Endothelial cell (in vitro differentiated cells): ENCODE measurements at places on chromosomes 12 and 14.

- no peak for DNase-seq
These were observed 14.6 kb upstream of the RILPL1 start for GRCh38 chr12:123548107-123548506.

GRCh38 chr14:74190927-74191575 lies 48.2 kb upstream of the VSX2 start:
- DNase-seq = no peak

DNA sequence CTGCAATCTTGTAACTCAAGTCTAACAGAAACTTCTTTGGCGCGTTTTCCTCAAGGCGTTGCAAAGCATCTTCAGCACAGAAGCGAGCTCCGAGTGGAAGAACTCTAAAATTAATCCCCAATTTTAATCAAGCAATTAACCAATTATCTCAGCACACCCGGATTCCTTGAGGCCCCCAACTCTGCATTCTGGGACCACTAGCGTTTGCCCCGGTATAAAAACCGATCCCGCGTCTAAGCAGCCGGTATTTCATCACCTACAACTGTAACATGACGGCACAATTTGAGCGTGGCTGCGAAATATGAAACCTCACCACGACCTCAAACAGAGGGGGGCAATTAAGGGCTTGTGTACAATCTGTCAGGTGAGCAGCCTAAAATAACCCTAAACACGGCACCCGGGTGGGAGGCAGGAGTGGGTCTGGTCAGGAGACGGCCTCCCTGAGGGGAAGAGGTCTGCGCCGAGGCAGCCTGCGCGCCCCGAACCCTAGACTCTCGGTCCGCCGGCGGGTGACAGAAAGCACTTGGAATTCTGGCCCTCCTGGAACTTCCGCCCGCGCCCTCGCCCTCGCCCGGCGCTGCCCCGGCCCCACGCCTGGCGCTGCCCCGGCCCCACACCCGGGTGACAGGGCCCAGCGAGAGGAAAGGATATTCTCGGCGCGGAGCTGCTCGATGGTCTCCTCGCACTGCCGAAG lies 594 bp downstream of the ZCCHC8 start:
- DNase-seq = peak; percentile 63

DNA sequence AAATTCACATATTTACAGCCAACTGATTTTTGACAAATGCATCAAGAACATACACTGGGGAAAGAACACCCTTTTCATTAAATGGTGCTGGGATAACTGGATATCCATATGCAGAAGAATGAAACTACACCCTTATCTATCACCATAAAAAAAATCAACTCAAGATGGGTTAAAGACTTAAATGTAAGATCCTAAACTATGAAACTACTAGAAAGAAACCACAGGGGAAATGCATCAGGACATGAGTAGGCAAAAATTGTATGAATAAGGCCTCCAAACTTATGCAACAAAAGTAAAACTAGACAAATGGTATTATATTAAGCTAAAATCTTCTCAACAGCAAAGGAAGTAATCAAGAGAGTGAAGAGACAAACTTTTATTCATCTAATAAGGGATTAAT lies 242.6 kb downstream of the CPNE8 start:
- no peak for DNase-seq

DNA sequence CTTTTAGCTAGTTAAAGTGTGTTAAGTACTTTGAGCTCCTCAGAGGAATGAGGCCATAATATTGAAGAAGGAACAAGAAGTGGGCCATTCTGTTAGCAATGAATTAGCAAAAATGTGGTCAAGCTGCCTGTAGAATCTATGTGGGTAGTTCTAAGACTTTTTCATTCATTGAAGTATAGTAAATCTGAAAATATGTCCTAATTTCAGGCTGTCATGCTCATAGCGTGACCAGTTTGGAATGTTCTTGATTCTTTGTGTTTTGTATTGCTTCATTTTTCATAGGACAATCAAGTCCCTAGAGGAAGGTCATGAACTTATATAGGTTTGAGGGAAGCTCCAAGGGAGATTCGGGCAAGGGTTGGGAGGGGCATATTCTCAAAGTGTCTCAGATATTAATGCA lies 11.4 kb downstream of the ATP23 start:
- DNase-seq = no peak

DNA sequence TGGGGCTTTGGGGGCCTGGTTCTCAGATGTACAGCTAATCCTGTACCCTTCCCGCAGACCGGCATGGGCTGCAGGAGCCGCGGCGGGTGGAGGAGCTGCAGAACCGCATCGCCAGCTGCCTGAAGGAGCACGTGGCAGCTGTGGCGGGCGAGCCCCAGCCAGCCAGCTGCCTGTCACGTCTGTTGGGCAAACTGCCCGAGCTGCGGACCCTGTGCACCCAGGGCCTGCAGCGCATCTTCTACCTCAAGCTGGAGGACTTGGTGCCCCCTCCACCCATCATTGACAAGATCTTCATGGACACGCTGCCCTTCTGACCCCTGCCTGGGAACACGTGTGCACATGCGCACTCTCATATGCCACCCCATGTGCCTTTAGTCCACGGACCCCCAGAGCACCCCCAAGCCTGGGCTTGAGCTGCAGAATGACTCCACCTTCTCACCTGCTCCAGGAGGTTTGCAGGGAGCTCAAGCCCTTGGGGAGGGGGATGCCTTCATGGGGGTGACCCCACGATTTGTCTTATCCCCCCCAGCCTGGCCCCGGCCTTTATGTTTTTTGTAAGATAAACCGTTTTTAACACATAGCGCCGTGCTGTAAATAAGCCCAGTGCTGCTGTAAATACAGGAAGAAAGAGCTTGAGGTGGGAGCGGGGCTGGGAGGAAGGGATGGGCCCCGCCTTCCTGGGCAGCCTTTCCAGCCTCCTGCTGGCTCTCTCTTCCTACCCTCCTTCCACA lies 7.6 kb downstream of the NR4A1 start:
- no peak for DNase-seq

DNA sequence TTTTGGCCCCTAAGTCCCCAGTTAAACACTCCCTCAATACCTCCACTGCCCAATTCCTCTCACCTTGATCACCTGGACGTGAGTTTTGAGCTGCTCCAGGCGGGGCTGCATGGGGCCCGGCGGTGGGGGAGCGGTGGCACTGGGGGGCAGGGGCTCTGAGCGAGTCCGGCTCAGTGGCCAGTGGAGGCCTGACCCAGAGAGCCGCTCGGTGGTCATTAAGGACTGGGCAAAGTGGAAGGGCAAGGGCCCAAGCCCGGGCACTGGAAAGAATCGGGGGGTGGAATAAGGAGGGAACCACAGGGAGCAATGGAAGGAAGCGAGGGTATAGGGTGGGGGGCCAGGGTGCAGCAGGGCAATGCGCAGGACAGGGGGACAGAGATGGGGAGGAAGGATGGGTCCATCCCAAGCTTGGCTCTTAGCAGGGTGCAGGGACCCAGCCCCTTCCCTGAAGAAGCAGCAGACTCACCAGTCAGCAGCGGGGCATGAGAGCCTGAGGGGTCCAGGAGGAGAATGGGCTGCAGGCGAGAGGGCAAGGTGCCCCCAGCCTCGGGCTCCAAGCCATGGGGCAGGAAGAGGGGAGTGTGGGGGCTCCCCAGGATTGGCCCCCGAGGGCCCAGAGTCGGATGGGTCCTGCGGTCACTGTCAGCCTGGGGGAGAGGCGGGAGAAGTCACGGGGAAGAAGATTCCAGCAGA lies 22.2 kb downstream of the SLC48A1 start:
- no peak for DNase-seq

DNA sequence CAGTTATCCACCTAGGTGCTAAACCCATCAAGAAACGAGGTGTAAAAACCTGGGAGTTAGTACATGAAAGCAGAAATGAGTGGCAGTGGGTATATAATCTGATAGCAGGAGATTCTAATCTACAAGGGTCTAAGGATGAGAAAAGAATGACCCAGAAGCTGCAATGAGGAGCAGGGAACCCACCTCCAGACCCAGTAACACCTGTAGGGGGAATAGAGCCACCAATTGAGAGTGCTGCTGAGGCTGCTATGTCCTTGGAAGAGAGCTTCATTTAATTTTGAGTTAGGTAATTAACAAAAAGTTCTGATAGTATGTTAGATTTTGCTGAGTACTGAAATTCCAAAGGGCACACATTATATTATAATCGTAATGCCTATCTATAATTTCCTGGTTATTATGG lies 89.8 kb downstream of the KITLG start:
- no peak for DNase-seq

DNA sequence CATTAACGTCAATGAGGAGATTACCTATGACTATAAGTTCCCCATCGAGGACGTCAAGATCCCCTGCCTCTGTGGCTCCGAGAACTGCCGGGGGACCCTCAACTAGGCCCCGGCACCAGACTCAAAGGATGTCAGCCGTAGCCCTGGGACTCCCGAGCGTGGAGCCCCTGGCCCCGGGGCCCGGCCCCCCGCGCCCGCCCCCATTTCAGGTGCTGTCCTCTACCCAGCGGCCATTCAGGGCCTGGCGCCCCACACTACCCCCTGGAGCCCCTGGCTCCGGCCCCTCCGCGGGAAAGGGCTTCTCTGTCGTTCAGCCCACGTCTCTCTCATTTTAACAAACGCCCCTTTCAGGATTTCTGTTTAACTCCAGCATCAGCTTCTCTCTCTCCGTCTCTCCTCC lies 26.3 kb downstream of the SETD1B start:
- DNase-seq = no peak

- DNase-seq = no peak
These were observed 475.4 kb downstream of the NPAS3 start for GRCh38 chr14:33414041-33414440.

GRCh38 chr14:92288994-92289660 lies 33.8 kb upstream of the SLC24A4 start:
- DNase-seq = no peak

DNA sequence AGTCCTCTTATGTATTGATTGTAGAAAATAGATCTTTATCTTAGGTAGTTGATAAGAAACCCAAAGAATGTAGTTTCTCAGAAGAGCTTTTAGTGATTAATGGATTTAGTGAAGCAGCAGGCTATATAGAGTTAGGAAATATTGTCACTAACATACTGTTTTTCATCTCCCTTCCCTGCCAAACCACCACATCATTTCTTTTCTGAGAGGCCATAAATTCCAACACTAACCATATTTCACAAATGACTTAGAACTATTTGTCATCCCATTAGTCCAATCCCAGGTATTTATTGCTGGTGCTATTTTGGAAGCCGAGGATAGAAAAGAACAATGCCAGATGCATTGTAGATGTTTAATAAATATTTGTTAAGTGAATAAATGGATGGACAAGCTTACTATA lies 185.7 kb downstream of the KICS2 start:
- no peak for DNase-seq

DNA sequence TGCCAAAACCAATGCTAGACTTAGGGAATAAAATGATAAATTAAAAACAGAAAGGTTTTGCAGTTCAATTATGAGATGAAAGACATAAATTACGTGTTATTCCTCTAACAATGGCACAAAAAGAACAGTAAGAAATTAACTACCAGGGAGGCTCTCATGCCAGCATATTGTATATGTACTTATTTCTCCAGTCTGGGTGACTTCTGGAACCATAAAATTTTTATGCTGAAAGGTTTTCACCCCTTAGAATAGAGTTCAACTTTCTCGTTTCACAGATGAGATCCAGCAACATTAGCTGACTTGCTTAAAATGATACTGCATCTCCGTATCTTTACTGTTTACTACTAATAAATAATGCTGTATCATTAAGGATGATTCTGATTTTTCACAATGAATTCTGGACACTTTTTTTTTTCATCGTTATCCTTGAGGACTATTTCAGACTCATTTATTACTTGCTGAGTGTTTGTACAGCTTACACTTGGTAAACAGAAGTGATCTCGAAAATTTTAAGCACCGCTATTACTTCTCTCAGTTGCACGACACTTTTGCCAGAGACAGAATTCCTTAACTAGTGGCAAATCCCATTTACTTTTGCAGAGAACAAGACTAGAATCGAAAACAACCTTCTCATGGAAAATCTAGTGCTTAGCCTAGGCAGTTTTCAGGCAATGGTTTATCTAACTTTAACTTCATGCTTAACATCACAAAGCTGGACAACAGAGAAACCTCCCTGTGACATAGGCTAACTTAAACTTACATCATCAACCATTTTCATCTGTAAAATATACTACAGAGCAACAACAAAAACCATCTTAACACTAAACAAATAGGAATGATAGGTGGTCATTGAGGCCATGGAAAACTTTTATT lies 2.7 kb downstream of the RSRC2 start:
- no peak for DNase-seq

- DNase-seq = no peak
These were observed 87.9 kb downstream of the GAS2L3 start for GRCh38 chr12:100661300-100661951.

DNA sequence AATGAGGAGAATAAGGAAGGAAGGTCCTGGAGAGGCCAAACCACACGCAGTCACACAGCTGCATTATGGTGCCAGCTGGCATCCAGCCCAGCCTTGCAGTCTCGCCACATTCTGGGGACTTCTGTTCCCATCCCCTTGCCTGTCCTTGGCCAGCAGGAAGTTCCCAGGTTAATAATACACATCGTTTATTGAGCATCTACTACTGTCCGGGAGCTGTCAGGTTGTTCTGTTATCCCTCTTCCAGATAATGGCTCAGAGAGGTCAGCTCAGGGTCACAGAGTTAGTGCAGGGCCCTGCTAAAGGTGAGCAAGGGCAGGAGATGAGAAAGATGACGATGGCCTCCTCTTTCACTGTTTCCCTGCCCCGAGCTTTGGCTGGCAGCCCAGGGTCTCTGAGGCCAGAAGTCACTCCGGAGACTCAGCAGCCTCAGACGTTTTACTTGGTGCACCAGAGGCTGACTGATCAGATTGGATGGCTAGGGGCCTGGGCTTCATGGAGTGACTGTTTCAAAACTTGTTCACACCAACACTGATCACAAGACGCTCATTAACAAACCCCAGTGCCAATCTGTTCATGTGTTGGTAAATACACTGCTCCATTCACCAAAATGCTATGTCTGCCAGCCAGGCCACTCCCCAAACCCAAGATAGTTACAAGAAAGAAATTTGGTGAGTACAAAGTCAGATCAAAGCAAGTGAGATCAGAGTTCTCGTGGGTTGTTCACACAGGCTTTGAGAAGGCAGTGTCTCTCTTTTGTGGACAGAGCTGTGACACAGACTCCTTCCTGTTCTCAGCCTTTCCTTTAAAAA lies 79.2 kb downstream of the B4GALNT3 start:
- no peak for DNase-seq

DNA sequence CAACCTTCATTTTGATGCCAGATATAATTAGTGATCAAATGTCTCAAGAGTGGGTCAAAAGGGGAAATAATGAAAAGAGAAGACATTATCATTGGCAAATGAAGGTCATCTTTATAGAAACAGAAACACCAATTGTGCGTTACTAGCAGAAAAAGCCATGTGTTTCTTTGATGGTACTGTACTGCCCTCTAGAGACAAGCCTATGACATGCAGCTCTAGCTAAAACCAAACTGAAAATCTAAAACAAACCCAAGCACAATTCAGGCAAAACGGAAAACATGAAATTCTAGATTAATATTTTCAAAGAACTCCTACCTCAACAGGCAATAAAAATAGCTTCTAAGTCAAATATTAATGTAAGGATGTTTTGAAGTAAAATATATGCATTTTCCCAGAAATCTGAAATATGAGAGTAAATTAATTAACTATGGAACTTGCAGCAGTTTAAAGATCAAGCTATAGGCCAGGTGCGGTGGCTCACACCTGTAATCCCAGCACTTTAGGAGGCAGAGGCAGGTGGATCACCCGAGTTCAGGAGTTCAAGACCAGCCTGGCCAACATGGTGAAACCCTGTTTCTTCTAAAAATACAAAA lies 115.4 kb downstream of the KLHL28 start:
- peak; percentile 26 for DNase-seq
